ENCODE measurements at places on chromosomes 6 and 20. TPM values are rescaled to one million over a fixed set of nuclear protein-coding genes. Genes with fewer than 3 reads are reported as not detected.

Gene PPP1R10
- total RNA-seq, result 13.9 TPM

Gene THBD
- total RNA-seq, result 1.2 TPM

Gene GSTA2
- not detected for total RNA-seq

Gene TRIM15
- total RNA-seq, result not detected

Gene AGPAT4
- 9.3 TPM for total RNA-seq

Gene GNMT
- not detected for total RNA-seq

Gene SNPH
- total RNA-seq, result 10.4 TPM

Gene MKKS
- 3.7 TPM for total RNA-seq

Gene BPIFB1
- total RNA-seq, result not detected

Gene RSPH4A
- 0.09 TPM for total RNA-seq

Gene SLC13A3
- 2.7 TPM for total RNA-seq

Gene KCNK17
- total RNA-seq, result not detected

Gene HTR1E
- not detected for total RNA-seq

Gene DEFB132
- not detected for total RNA-seq

Gene CPXM1
- 0.71 TPM for total RNA-seq

Gene OR2H2
- not detected for total RNA-seq

All from smooth muscle cell of bladder (primary cell).